ENCODE measurements at places on chromosomes 7 and 10. TPM values are rescaled to one million over a fixed set of nuclear protein-coding genes. Genes with fewer than 3 reads are reported as not detected.

GRCh38 chr7:148664324-148664723 lies 34.4 kb upstream of the CUL1 start:
- H3K4me3 ChIP-seq, result no peak overlapping the region
- no peak for DNase-seq
- H3K36me3 ChIP-seq, result no peaks in the 10 kb centered on the region
- peaks cover 3% of the 10 kb centered on the region for H3K4me1 ChIP-seq
- H3K27me3 ChIP-seq, result peaks cover 6% of the 10 kb centered on the region
- no peak overlapping the region for H3K27ac ChIP-seq

- H3K36me3 ChIP-seq, result no peaks in the 10 kb centered on the region
- no peak overlapping the region for H3K27ac ChIP-seq
- H3K4me3 ChIP-seq, result no peak overlapping the region
Observed at GRCh38 chr7:155581107-155581830, 34.9 kb upstream of the CNPY1 start.

Gene LIPF
- total RNA-seq, result not detected

- H3K27ac ChIP-seq, result no peak overlapping the region
- no peak for DNase-seq
- no peaks in the 10 kb centered on the region for H3K4me1 ChIP-seq
- no peaks in the 10 kb centered on the region for H3K36me3 ChIP-seq
- no peak overlapping the region for H3K4me3 ChIP-seq
Observed at GRCh38 chr10:91711885-91712680, 79.2 kb upstream of the PPP1R3C start.

DNA sequence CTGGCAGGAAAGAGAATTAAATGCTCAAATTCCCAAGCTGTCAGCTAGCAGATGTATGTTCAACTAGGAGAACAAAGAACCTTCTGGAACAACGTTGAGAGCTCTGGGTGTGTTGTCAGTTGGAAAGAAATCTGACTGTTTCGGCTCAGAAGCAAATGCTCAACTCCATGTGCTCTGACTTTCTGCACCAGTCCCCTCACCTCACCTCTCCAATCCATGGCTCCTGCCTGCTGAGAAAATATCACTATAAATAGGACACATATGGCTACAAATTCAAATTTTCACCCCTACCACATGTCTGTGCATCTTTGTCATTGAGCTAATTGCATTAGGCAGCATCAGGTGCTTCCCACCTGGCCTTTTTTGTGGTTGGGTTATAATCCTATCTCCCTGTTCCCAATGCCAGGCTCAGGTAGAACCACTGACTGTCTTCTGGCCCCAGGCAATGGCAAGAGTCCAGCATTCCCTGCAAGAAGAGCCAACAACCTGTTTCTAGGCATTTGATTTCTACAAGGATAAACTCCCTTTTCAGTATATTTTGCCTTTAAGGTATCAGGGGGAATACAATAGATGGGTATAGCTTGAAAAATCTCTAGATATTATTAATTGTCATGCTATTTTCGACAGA lies 142.6 kb upstream of the LSM8 start:
- no peaks in the 10 kb centered on the region for H3K27me3 ChIP-seq
- H3K36me3 ChIP-seq, result no peaks in the 10 kb centered on the region
- H3K4me3 ChIP-seq, result no peak overlapping the region
- H3K27ac ChIP-seq, result no peak overlapping the region
- H3K4me1 ChIP-seq, result no peaks in the 10 kb centered on the region

DNA sequence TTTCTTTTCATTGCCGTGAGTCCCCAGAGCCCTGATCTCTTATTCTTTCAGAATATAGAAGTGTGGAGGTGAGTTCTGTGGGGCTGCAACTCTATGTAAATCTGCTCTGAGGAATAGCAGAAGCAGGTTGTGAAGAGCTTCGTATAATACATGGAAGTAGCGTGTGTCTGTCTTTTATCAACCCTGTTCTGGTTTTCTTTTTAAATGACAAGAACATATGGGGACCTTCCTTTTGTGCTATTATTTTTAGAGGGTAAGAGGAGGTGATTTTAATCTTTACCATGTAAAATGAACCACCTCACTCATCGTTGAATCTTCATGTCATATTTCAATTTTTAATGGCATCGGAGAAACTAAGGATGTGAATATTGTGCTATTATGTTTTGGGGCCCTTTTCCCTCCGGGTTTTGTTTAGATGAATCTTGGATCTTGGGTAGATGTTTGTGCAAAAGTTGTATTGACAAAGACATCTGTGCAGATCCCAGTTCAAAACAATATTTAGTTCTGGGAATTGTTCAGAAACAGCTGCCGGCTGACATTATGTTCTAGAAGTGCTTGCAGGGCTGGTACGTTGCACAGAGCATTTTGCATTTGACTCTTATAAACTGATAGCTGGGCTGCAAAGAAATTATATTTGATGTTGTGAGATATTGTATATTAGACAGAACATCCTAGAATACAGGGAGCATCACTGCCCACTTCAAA lies 46.7 kb downstream of the PLXDC2 start:
- H3K27ac ChIP-seq, result no peak overlapping the region
- H3K4me1 ChIP-seq, result no peaks in the 10 kb centered on the region
- no peaks in the 10 kb centered on the region for H3K36me3 ChIP-seq
- DNase-seq, result no peak
- no peaks in the 10 kb centered on the region for H3K27me3 ChIP-seq
- no peak overlapping the region for H3K4me3 ChIP-seq

GRCh38 chr7:142139597-142140400 lies 28.3 kb downstream of the MGAM2 start:
- H3K36me3 ChIP-seq, result no peaks in the 10 kb centered on the region
- H3K4me3 ChIP-seq, result no peak overlapping the region
- no peaks in the 10 kb centered on the region for H3K4me1 ChIP-seq
- H3K27ac ChIP-seq, result no peak overlapping the region
- peaks cover 2% of the 10 kb centered on the region for H3K27me3 ChIP-seq

Gene DNAJC12
- total RNA-seq, result 6.1 TPM

- H3K4me3 ChIP-seq, result no peak overlapping the region
- peaks cover 61% of the 10 kb centered on the region for H3K36me3 ChIP-seq
- DNase-seq, result no peak
- no peak overlapping the region for H3K27ac ChIP-seq
- no peaks in the 10 kb centered on the region for H3K27me3 ChIP-seq
- H3K4me1 ChIP-seq, result peaks cover 25% of the 10 kb centered on the region
Observed at GRCh38 chr10:114485696-114486400, 81.5 kb upstream of the AFAP1L2 start.

- no peak for DNase-seq
- H3K4me1 ChIP-seq, result no peaks in the 10 kb centered on the region
- H3K4me3 ChIP-seq, result no peak overlapping the region
- H3K27ac ChIP-seq, result no peak overlapping the region
- no peaks in the 10 kb centered on the region for H3K27me3 ChIP-seq
Observed at GRCh38 chr7:42380401-42380800, 143.4 kb upstream of the GLI3 start.

GRCh38 chr10:123643315-123643714 lies 22.8 kb upstream of the GPR26 start:
- no peaks in the 10 kb centered on the region for H3K36me3 ChIP-seq
- H3K27me3 ChIP-seq, result no peaks in the 10 kb centered on the region
- H3K4me3 ChIP-seq, result no peak overlapping the region
- DNase-seq, result no peak
- H3K4me1 ChIP-seq, result no peaks in the 10 kb centered on the region
- no peak overlapping the region for H3K27ac ChIP-seq

Gene AGBL3
- total RNA-seq, result 3.4 TPM

Gene CALCR
- total RNA-seq, result not detected

DNA sequence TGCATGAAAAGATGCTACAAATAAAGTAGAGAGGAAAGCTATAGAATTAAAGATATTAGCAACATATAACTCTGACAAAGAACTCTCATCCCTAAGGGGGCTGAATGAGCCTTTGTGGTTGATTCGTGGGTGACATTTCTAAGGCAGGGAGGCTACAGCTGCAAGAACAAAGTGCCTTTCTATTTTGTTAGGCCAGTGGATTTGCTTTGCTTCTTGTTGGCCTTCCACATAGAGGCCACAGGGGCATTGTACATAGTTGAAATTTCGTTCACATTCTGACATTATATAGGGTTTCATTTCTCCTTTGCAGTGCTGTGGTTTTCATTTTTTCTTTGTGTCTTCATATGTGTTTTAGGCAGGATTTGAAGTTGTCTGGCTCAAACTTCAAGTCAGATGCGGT lies 819.2 kb upstream of the C7orf33 start:
- H3K36me3 ChIP-seq, result no peaks in the 10 kb centered on the region
- H3K27ac ChIP-seq, result no peak overlapping the region
- no peak for DNase-seq
- no peaks in the 10 kb centered on the region for H3K4me1 ChIP-seq
- H3K4me3 ChIP-seq, result no peak overlapping the region
- no peaks in the 10 kb centered on the region for H3K27me3 ChIP-seq

DNA sequence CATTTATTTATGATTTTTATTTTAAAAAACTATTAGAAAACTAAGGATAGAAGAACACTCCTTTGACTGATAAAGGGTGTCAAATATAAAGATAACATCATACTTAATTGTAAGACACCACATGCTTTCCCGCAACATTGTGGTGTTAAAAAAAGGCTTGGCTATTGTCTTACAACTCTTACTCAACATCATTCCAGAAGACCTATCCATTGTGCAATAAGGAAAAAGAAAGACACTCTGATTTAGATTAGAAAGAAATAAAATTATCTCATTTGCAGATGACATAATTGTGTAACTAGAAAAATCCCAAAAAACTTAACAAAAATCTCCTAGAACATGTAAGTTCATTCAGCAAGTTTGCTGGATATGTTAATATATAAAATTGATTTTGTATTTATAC lies 296.7 kb upstream of the GNAI1 start:
- H3K27ac ChIP-seq, result no peak overlapping the region
- DNase-seq, result no peak
- no peaks in the 10 kb centered on the region for H3K36me3 ChIP-seq
- no peak overlapping the region for H3K4me3 ChIP-seq
